NCI-H774 (cell line): ENCODE measurements at places on chromosomes 7 and 10.

- no peak for DNase-seq
Observed at GRCh38 chr10:104104926-104105325, 17.0 kb upstream of the SFR1 start.

DNA sequence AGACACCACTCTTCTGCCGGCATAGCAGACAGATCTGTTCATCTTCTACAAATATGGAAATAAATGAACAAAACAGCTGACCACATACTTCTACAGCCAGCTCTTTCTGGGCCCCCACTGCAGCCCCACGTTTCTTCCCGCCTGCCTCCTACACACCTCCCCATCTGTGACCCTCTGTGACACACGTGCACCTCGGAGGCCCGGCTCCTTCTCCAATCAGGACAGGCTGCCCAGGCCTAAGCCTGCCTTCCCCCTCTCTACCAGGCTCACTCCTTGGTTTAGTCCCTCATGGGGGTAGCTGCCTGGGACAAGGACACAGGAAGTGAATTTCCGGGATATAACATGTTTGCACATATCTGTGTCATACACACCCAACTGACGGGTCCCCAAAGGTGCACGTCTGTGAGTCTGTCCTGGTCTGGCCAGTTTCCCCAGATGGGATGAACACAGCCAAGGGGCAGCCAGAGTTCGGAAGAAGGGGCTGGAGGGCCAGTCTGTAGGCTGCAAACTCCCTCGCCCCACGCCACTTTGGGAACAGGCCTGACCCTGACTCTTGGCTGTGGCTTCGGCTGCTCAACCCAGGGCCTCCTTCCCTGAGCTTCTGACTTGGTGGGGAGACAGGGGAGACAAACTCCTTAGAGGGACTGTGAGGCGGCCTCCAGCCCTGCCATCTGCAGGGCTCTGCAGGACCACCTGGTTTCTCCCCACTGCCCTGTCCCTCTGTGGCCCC lies 30.3 kb downstream of the PITRM1 start:
- DNase-seq: no peak

DNA sequence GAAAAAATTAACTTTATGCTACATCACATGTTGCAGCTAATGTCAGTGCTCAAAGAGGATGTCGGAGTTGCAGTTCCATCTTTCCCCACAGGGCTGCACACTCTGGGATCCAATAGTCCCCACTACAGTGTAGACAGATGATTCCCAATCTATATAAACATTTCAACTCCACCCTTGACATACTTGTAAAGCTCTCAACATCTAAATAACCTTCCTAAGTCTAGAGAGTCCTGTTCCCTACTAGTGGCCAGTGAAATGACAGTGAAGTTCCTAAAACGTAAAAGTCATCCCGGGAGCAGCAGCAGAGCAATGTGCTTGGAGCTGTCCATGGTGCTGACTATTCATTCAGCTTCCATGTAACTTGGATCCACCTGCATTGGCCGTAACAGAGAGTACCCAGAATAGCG lies 145.1 kb downstream of the GRM8 start:
- no peak for DNase-seq

DNA sequence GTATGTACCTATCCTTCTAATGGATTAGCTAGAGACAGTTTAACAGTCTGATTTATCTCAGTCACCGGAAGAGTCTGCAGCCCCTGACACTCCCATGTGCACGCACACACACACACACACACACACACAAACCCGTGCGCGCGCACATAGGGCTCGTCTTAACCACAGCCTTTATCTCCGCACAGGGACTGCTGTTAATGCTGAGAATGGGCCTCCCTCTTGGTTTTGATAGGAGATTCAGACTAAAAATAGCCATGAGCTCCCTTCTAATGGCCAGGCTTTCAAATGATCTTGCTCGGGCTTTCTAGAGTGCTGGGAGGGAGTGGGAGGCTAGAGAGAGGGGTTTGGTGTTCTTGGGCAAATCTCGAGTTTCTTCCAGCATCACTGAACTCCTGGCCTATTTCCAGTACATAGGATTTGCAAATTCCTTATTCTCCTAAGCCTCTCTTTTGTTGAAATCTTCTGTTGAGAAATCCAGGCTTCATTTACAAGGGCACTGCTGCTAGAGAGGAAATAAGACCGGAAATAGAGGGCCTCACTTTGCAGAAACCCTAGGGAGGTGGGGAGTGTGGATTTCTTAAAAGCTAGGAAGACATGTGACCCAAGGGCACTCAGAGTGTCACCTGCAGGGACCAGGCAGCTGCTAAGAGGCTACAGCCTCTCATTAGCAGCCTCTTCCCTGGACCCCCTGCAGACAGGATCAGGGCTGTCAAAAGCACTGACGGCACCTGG lies 2.4 kb downstream of the TMEM72 start:
- DNase-seq: no peak

GRCh38 chr10:113463777-113464176 lies 89.1 kb upstream of the HABP2 start:
- DNase-seq: no peak

- DNase-seq: no peak
Observed at GRCh38 chr7:143383642-143383957, 2.5 kb downstream of the ZYX start.

GRCh38 chr10:8305876-8306652 lies 251.6 kb downstream of the GATA3 start:
- DNase-seq: no peak

GRCh38 chr10:75012471-75012870 lies 99.0 kb upstream of the SAMD8 start:
- no peak for DNase-seq

GRCh38 chr10:30865141-30865926 lies 166.3 kb downstream of the ZNF438 start:
- DNase-seq: no peak
